ENCODE measurements at places on chromosomes 11 and 22.

- DNase-seq: no peak
Measured at GRCh38 chr11:2127482-2128129, 11.6 kb downstream of the IGF2 start.

- no peak for DNase-seq
Measured at GRCh38 chr22:23888615-23889401, 5.4 kb upstream of the MIF start.

- DNase-seq: no peak
Measured at GRCh38 chr22:19115628-19116027, 6.6 kb downstream of the DGCR2 start.

DNA sequence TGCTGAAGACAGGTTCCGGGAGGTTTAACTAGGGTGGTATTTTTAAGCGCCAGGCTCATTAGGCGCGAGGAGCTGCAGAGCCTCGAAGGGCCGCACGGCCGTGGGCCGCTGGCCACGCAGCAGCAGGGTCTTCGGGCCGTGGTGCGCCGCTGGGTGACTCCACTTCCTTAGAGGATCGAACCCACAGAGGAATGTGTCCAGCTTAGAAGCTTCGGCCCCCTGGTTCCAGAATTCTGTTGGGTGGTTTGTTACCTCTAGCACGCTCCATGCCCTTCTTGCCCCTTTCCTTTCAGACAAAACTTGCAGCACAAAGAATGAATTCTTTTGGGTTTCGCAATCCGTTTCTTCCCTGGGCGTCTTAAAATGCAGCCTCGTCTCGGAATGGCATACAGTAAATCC is 773 bp upstream of the PATL1 start:
- DNase-seq: no peak

DNA sequence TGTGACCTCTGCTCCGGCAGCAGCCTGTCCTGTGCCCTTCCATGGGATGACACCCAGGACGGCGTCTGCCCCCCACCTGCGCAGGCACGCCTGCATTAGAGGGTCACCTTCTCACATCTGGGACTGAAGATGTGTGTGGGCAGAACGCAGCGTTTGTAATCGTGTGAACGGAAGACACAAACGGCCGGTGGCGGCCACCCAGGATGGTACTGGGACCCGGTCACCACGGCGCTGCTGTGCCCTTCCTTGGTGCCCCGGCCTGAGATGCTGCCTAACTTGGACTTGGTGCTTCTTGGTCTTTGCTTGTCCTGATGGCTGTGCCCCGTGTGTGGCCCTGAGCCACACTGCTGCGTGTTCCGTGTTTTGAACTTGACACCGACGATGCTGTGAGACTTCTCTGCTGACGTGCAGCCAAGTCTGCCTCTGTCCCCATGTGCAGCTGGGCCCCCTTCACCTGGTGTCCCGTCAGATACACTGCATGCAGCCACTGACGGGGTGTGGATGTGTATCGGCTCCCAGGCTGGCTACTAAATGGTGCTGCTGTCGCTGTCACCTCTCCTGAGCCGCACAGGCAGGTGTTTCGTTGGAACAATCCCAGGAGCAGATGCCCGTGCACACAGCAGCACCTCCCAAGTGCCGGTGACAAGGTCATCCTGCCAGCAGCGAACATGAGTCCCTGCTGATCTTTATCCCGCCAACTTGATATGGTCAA is 21.4 kb downstream of the YPEL1 start:
- no peak for DNase-seq

DNA sequence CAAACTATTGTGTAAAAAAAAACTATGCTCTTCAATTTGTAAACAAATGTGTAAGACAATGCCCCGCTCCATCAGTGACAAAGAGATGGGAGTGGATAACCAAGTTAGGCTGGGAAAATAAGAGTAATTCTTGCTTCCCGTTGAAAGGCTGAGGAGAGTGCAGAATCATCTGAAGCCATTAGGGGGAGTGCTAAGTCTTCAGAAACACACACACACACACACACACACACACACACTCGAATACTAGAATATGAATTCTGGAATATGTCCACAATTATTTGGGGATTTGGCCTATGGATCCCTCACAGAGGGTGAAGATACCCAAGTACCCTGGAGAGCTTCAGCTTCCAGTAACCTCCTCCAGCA is 27.8 kb upstream of the ROBO3 start:
- DNase-seq: no peak

- DNase-seq: no peak
Measured at GRCh38 chr11:59012398-59013265, 73.3 kb downstream of the GLYATL1 start.

Measured in stimulated activated CD8-positive, alpha-beta memory T cell treated with anti-CD3 and anti-CD28 coated beads, Interleukin-4, amount 100 ng/mL, for 24 hours (primary cell).